Natural killer cell (primary cell): ENCODE measurements at places on chromosomes 7 and 10. TPM values are rescaled to one million over a fixed set of nuclear protein-coding genes. Genes with fewer than 3 reads are reported as not detected.

DNA sequence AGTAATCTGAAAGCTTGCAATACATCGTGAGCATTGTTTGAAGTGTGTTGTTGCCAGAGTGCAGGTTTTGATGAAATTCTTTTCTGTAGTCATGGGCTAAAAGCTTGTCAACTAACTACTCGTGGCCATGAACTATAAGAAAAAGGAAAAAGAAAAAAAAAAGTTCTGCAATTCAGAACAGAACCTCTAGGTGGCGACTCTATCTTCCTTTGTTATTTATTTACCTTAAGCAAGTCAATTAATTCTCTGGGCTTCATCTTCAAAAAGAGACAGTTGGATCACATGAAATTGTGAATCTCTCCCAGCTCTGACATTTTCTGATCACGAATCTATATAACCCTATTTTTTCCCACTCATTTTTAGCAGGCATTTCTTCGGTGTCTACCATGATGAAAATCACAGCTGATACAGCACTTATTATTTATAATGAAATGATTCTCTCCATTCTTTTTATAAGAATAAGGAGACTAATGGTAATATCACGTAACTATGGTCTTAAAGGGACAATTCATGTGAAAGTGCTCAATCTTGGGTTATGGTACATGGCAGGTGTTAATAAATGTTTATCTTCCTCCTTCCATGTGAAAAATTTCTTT lies 18.8 kb downstream of the TMEM196 start:
- peak; percentile 45 for DNase-seq

- no peak for DNase-seq
Observed at GRCh38 chr7:51278797-51279196, 37.8 kb downstream of the COBL start.

DNA sequence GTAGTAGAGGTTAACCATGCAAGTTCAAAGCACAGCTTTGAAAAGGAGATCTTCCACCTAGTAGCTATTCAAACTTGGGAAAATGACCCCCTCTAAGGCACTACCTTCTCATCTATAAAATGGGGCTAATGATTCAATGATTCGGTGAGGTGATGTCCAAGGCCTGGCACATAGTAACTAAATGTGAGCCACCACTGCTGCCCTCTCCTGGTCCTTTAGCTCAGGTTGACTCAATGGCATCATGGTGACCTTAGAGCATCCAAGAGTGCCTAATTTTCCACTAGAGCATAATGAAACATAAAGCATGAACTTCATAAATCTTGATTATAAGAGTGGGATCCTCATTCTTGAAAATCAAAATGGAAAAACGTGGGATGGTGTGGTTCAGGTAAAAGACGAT lies 16.3 kb upstream of the PLCE1 start:
- DNase-seq = no peak

DNA sequence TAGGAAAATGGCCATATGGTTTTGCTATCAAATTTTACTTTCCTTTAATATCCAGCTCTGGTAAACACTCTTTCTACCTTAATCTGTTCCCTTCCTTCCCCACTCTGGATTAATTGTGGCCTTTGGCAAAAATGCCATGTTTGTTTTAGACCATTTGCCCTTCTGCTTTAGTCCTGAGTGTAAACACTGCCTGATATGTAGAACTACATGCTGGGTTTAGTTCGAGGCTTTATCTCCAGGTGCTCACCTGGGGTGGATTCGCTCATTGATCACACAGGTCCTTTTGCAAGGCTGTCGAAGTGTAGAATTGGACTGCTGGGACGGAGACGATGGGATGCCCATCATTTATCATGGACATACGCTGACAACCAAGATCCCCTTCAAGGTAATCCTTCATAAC lies 94.1 kb downstream of the NOC3L start:
- DNase-seq = no peak

GRCh38 chr7:179209-179681 lies 13.1 kb upstream of the FAM20C start:
- no peak for DNase-seq

- peak; percentile 25 for DNase-seq
Observed at GRCh38 chr10:3668276-3668965, 116.6 kb downstream of the KLF6 start.

ATAD1 gene
- 43.0 TPM for total RNA-seq

TAS2R41 gene
- total RNA-seq = not detected
